ENCODE measurements at places on chromosomes 12 and 14.

DNA sequence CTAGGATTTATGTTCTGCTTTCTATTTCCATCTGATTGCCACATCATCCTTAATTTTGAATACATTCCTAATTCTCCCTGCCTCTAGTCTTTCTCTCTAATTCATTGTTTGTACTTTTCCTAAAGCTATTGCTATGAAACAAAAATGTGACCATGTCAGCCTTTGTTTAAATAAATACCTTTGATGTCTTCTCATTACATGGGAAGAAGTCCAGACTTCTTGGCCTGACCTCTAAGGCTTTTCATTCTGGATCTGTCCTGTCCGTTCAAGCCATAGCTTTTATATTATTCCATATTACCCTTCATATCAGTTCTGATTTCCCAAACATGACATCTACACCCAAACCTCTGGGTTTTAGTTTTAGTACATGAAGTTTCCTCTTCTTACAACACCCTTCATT lies 91.4 kb downstream of the CDK17 start:
- DNase-seq: no peak

GRCh38 chr14:91351512-91351862 lies 66.1 kb downstream of the CCDC88C start:
- DNase-seq: no peak

DNA sequence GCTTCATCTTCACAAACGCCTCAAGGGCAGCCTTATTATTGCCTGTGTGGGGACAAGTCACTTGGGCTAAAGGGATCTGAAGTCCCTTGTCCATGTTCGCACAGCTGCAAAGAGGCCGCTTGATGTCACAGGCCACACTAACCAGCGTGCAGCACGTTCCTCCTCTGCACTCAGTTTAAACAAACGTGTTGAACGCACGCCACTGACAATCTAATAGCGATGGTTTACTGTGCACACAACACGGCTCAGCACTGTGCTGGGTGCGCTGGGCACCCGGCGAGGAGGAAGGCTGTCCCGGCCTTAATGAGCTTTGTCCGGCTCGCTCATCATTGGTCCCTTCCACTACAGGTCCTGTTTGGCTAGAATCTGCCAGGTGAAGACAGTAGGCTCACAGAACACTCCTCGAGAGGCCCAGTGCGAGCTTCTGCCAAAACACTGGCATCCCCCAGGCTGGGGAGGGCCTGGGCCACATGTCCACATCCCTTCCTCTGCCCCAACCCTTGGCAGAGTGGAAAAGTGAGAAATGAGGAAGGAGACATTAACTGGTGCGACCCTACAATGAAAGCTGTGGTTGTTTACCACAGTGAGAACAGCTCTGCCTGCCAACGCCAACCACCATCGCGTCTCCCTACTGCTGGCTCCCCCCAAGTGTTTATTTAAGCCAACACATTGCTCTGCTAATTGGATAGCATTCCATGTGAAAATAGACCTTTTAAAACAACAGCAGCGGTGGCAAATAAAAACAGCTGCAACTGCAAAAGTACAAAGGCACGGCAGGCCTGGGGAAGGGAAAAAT lies 113.2 kb downstream of the RBM19 start:
- no peak for DNase-seq

DNA sequence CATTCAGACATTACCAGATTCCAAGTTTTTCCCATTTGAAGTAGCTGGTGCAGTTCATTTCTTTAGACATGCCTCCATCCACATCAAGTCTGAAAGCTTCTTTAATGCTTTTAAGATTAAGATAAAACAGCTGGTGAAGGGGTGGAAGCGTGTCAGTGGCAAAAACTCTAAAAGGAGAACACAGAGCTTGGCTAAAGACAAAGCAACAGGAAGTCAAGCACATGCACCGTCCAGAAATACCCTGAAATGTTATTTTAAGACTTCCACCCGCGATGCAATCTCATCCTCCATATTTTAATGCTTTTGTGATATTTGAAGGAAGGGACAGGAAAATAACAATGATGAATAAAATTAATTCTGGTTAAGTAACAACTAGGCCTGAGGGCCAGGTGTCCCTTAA lies 31.8 kb downstream of the PPM1H start:
- DNase-seq: peak; percentile 27

DNA sequence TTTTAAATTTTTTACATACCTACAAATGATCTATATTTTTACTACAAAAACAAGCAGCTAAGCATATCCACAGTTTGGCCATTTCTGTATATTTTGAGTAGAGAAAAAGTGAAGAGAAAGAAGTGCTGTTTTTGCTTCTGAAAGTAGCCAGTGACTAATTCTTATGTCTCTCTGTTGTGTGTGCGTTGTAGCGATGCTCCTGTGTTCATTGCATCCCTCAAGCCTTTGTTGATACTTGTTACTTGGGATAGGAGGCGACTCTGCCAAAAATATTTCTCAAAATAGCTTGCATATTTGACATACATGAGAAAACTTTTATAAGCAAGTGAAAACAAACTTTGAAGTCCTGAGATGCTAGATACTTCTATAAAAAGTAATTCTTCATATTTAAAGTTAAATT lies 714.1 kb downstream of the FSCB start:
- DNase-seq: no peak

DNA sequence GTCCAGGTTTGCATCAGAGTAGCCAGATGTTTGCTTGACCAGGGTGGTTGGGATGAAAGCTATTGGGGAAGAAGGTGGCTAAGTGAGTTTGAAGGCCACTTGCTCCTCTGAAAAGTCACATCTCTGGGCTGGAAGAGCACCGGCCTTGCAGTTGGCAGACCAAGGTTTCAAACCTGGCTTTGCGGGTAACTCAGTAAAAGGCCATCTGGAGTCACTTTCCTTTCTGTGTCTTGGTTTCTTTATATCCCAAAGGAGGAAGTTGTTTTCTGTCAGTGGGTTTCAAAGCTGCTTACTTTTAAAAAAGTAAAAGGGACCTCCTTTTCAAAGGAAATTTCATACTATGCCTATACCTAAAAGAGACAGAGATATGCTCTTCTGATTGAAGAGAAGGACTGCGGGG lies 26.2 kb upstream of the CMA1 start:
- DNase-seq: no peak

DNA sequence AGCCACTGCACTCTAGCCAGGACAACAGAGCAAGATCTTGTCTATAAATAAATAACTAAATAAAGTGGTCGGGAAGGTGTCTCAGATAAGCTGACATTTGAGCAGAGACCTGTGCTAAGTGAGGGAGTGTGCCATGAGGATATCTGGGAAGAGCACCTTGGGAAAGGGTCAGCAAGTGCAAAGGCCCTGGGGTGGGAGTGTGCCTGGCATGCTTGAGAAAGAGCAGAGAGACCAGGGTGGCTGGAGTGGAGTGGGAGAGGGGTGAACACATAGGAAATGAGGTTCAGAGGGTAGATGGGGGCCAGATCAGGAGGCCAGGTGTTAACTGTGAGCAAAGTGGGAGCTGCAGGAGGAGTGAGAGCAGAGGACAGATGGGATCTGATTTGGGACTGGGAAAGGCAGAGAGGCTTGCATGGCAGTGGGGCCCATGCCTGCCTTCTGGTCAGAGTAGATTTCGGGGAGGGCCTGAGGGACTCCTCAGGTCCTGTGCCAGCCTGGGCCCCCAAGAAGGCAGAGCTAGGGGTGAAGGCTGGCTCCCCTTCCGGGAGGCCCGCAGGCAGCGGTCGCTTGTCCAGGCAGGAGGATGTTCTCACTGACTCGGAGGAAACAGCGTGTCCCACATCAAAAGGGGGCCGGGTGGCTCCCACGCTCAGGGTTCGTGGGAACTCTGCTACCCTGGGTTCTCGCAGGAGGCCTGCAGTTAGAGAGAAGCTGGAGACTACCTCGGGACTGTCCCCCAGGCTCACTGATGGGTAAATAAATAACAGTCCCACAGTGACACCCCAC lies 32.6 kb downstream of the DTX1 start:
- DNase-seq: no peak

GRCh38 chr12:56317675-56318074 lies 1.9 kb upstream of the CNPY2 start:
- no peak for DNase-seq

DNA sequence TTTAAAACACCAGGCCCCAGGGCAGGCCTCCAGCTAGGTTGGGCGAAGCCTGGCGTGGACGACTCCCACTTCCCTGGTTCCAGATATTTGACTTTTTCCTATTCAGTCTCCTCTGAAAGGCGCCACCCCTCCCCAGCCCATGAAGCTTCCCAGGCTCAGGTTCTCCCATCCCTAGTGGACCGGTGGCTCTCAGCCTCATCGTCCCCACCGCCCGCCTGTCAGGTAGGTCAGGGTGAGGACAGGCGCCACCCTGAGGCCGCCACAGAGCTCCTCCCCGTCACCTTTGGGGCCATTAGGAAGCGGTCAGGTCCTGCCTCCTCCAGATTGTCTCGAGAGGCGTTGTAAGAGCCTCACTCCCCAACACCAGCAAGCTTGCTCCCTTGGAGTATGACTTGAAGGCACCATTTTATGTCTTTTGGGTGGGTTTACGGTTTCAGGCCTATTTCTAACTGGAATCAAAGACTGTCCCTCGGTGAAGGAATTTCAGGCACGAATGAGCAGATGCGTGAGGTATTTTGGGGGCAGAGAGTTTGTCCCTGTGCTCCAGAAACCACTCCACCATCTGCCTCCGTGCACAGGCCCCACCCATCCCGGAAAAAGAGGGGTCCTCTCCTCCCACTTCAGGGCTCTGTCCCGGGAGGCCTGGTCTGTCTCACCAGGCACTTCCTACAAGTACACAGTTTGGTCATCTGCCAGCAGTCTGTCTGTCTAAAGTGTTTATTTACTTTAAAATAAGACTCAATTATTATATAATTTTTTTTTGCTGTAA lies 55.6 kb downstream of the TSPAN9 start:
- no peak for DNase-seq

DNA sequence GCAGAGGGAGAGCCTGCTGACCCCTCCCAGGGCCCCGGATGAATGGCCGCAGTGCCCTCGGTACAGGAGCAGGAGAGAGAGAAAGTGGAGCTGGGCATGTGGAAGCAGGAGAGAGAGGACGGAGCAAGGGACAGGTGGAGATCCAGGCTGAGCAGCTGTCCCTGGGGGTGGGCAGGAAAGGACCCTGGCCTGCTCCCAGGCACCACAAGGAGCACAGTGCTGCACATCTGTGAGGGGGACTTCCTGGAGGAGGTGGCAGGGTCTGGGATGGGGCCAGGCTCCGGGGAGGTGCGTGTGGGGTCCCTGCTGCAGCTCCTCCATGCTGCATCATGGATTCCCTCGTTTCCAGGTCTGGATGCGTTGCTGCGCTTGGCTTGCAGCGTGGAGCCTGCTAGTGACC lies 13.0 kb upstream of the DLK1 start:
- no peak for DNase-seq
